ENCODE measurements at places on chromosomes 5 and 9.

GRCh38 chr9:3385871-3386270 is 139.9 kb downstream of the RFX3 start:
- peak; percentile 17 for DNase-seq

GRCh38 chr9:37914154-37914551 is 10.2 kb upstream of the SLC25A51 start:
- DNase-seq, result no peak

- no peak for DNase-seq
Measured at GRCh38 chr5:143850050-143850683, 38.2 kb downstream of the HMHB1 start.

GRCh38 chr9:3177936-3178335 is 334.0 kb upstream of the PUM3 start:
- no peak for DNase-seq

DNA sequence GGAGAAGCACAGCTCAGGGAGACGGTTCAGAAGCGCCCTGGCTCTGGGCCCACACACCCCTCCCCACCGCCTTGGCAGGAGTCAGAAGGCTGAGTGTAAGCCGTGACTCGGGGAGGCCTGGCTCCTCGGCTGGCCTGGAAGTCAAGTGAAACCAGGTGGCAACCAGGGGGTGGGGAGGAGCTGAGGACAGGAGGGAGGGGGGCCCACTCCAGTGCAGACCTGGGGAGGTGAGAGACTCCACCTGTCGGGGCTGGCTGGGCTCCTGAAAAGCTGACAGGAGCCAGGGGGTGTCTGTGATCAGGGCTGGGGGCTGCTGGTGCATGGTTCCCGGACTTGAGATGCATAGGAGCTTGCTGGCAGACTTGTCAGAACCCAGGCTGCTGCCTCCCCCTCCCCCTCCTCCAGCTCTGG is 150.2 kb upstream of the PHYKPL start:
- DNase-seq, result no peak

DNA sequence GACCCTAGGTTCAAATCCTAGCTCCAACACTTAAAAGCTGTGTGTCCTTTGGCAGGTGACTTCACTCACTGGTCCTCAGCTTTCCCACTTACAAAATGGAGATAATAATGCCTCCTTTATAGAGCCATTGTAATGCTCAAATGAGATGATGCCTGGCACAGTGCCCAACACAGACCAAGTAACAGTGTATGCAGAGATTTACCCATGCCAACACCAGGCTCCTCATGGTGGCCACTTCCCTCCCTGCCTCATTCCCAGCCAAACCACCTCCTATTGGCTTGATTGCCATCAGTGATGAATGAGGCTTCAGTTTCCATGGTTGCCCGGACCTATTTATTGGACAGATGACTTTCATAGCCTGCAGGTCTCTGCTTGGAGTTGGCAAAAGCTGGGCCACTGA is 469.4 kb downstream of the CDK5RAP2 start:
- no peak for DNase-seq

GRCh38 chr9:71662082-71662481 is 106.2 kb downstream of the CEMIP2 start:
- DNase-seq, result no peak

DNA sequence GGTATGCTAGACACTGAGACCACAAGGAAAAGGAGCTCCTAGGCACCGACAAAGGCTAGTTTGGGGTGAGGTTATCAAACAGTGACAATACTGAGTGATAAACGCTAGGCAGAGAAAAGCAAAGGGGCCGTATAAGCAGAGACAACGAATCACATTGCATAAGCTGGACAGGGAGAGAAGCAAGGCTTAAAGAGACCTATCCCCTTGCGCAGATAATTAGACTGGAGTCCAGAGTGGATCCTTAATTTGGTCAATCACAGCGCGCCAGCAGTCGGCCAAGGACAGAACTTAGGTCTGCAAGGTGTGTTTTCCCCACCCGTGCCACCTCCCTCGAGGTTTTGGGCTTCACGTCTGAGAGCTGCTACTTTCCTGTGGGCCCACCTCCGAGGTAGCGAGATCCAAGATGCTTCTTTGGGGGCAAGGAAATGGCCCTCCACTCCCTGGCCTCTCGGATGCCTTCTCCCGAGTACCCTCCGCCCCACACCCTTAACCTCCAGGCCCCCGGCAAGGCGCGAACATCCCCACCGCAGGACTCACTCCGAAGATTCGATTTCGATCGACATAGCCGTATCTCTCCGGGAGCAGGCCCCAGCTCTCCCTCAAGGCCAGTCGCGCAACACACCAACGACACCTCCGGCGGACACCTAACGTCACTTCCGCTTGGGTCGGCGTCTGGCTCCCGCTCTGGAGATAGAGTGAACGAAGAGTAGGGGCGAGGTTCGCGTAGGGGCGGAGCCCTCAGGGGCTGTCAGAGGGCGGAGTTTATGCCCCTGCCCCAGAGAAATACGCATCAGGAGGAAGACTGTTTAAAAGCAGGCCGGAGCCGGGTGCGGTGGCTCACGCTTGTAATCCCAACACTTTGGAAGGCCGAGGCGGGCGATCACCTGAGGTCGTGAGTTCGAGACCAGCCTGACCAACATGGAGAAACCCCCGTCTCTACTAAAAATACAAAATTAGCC is at the start of gene SMU1:
SMU1 (minus strand) TSS at position 629 of the 959 bp plus-strand sequence; CDS start at position 563, 66 bp downstream.
- peak; percentile 94 for DNase-seq

GRCh38 chr5:132439521-132440089 is 51.0 kb downstream of the IRF1 start:
- DNase-seq, result no peak

DNA sequence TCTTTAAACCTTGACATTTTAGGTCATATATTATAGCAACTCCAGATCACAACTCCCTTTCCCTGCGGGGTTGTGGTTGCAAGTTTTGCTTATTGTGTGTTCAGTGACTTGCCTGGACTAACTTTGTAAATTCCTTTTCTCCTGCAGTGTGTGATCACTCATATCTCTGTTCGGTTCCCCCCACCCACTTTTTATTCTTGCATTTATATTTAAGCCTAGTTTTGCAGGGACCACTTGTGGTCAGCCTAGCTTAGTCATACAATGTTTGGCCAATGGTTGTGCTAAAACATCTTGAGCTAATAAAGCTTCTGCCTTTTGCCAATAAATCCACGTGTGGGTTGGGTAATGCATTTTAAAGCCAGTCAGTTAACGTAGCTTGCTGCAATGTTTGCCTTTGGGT is 146.5 kb upstream of the IRX4 start:
- no peak for DNase-seq

DNA sequence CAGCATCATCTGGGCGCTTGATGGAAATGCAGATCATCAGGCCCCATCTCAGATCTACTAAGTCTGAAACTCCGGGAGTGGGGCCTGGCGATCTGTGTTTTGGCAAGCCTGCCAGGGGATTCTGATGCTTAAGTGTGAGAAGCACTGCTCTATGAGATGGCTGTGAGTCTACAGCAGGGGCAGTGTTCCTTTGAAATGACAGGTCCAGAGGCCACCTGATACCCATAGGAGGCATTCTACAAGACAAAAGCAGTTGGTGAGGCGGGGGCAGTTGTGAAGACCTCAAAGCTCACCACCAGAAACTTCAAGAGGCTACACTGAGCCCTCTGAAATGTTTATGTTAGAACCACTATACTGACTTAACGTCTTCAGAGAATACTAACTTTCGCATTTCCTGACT is 86.9 kb upstream of the SPATA31D4 start:
- no peak for DNase-seq

GRCh38 chr5:71907608-71908145 is 188.6 kb downstream of the CARTPT start:
- no peak for DNase-seq

DNA sequence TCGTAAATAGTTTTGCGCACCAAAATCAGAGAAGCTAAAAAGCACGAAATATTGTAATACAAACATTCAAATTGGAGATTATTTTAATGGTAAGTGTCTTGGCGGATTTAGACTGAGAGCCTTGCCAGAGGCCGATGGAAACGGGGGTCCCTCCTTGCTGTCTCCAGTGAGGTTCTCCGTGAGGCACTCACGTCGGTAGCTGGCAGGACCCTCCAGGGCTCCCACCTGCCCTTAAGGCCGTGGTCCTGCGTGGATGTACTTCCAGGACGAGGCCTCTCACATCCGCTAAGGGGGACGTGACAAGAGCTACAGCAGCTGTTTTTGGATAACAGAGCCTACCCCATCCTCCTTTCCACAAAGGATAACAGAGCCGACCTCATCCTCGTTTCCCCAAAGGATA is 7.9 kb downstream of the NKD2 start:
- DNase-seq, result no peak

DNA sequence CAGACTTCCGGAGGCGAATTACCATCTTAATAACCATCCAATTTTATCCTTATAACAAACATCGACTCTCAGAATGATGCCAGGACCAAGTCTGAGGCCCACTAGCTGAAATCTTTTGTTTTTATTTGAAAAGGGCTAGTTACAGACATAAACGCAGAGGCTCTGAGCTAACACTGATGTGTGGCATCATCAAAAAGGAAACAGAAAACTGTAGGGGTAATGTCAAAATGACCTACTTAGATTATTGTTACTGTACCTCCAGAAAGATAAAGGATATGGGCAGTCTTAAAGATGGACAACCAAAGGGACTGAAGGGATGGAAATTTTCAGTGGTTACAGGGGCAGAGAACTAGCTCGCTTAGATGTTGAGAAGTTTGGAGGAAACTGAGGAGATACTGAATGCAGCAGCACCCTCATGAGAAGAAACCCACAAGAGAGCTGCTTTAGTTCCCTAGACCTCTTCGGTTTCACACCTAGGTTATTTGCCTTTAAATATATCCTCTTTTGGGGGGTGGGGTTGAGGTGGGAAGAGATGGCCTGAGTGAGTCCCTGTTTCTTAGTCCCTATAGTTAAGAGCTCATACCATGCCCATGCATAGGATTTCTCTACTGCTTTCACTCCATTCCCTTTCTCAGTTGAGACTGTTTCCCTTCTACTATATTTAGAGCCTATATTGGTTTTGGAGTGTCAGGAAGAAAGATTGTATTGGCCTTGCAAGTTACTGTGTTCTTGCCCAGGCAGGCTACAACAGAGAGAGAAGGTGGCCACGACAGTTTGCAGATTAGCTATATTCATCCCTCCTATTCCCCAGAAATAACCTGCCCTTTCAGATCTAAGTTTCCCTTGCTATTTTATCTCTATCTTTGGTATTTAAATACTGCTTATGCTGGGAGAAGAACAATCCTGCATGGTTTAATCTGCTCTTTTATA is 320.4 kb upstream of the EFNA5 start:
- no peak for DNase-seq

GRCh38 chr5:156779436-156779835 is 70.7 kb upstream of the PPP1R2B start:
- DNase-seq, result no peak

GRCh38 chr5:166677891-166678290 is 1613.6 kb upstream of the WWC1 start:
- no peak for DNase-seq

DNA sequence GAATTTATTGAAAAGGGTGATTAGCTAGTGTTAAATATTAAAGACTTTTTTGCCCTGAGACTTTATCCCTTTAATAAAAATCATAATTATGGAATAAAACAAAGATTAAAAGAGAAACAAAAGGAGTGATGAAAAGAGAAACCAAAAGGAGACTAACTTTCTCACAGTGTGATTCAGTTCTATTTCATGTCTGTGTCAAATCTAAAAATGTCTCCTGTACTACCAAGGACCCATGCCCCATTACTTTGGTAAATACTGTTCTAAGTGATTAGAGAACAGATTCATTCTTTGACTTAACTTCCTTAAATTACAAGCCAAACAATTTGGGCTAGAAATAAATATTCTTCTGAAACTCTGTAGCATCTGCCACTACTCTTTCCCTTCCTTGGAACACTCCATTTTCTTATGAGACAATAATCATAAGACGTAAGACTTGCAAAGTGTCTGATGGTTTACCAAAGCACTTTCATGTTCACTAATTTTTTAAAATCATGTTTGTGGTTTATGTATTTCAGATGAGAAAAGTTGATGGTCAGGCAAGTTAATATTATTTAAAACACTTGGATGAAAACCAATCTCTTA is 319.0 kb downstream of the EBF1 start:
- no peak for DNase-seq

DNA sequence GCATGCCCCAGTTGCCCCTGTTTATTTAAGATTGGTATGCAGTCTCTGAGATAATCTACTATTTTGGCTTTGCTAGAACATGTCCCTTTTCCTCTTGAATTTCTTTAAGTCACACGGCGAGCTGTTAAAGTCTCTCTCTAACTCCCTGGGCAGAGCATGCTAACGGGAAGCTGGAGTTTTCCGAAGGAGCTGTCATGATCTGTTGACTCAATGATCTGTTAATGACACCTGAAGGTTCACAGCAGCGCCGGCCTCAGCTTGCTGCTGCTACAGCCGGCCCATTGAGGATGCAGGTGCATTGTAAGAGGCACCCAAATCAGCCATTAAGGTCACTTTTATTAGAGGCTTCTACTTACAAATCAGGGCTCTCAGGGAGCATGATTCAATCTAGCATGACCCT is 1203.4 kb downstream of the MAT2B start:
- no peak for DNase-seq

- no peak for DNase-seq
Measured at GRCh38 chr5:86125731-86126601, 491.8 kb upstream of the COX7C start.

GRCh38 chr5:154002511-154003020 is 36.1 kb downstream of the FAM114A2 start:
- DNase-seq, result no peak

DNA sequence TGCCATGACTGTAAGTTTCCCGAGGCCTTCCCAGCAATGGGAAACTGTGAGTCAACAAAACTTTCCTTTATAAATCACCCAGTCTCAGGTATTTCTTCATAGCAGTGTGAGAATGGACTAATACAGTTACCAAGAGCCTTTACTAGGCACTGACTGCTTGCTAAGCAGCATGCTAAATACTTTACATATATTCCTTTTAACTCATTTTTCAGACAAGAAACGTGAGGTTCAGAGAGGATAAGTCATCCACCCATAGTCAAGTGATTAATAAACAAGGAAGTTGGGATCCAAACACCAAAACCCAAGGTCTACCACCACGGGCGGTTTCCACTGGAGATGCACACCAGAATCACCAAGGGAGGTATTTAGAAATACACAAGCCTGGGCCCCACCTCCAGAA is 50.8 kb downstream of the GABBR2 start:
- no peak for DNase-seq

- no peak for DNase-seq
Measured at GRCh38 chr9:105093685-105094084, 150.8 kb upstream of the SLC44A1 start.

- DNase-seq, result no peak
Measured at GRCh38 chr9:35322075-35322885, 160.5 kb downstream of the UNC13B start.

DNA sequence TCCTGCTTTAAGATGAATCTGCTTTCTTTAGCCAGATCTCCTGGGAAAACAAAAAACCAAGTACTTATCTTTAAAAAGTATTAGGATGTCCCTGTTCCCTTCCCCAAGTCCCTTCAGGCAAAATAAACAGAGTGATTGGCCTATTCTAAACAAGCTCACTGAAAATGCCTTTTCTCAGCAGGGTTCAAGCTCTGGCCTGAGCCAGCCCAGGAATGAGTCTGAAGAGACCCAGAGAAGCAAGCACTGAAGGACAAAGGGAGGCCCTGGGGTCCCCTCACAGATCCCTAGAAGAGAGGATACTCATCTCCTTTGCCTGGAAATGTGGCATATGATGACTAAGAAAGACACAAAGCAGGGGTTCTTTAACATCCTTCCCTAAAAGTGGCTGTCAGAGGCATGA is 66.8 kb upstream of the MAP1B start:
- no peak for DNase-seq

- DNase-seq, result no peak
Measured at GRCh38 chr9:38680837-38681445, 39.0 kb downstream of the FAM240B start.
